ENCODE measurements at places on chromosomes 2 and 18.

DNA sequence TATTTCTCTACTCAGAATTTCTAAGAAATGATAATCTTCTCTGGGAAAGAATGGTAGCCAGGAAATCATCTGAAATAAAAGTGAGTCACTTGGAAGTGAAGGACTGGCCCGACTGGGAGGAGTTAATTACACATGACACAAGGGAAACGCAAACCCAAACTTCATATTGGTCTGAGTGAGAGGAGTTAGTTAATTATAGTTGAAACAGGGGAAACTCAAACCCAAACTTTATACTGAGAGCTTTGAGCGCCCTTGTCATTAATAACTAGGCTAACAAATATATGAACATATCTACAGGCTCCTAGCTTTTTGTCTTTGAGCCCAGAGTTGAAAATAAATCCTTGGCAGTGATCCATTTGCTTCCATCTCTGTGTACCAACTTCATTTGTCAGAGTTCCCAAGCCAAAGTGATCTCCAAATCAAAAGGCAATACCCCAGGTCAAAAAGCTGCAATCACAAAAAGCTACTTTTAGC is 187.8 kb upstream of the COL3A1 start:
- no peak for DNase-seq

- DNase-seq, result no peak
Observed at GRCh38 chr2:236970656-236971010, 115.1 kb upstream of the COPS8 start.

GRCh38 chr2:74458938-74459363 is 713 bp downstream of the WBP1 start:
- DNase-seq, result no peak

DNA sequence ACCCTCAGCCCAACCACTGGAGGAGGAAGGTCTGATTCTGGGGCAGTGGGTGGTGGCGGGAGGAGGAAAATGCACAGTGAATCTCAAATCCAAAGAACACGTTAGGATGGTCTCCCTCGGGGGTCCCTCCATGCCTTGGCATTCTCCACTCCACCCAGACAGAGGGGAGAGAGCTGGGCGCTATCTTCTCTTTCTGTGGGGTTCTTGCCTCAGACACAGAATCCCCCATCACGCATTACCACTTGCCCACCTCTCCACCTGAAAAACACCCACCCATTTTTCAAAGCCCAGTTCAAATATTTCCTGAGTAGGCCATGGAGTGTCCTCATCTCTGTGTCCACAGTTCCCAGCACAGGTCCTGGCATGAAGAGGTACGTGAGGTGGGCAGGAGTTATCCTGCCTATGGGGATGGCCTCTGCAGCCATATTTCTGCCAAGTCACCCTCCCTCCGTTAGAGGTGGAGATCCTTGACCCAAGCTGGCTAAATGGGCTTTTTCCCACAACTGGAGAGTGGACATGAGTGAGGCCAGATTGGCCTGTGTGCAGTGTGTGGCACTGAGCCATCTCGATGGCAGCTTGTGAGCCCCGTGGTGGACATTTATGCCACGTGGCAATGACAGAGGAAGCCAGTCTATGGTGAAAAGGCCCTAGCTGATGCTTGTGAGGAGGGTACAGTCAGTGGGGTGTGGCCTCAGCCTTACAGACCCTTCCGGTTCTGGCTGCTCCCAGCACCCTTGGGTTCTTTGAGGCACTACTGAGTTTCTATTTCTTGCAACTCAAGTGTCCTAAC is 9.5 kb upstream of the TEX261 start:
- DNase-seq, result no peak

- no peak for DNase-seq
Observed at GRCh38 chr18:48528861-48529260, 10.0 kb upstream of the CTIF start.
